T-cell (primary cell): ENCODE measurements at places on chromosomes 5 and 9. TPM values are rescaled to one million over a fixed set of nuclear protein-coding genes. Genes with fewer than 3 reads are reported as not detected.

The GARNL3 gene
- total RNA-seq: 3.6 TPM

The GCNT1 gene
- 9.6 TPM for total RNA-seq

The CTSV gene
- total RNA-seq: not detected

The GFI1B gene
- total RNA-seq: 0.18 TPM

The VCAN gene
- 0.68 TPM for total RNA-seq

The PCDHB1 gene
- total RNA-seq: not detected

The ANKRD34B gene
- total RNA-seq: not detected
